ENCODE measurements at places on chromosomes 6 and 20. TPM values are rescaled to one million over a fixed set of nuclear protein-coding genes. Genes with fewer than 3 reads are reported as not detected.

CGAS gene
- 20.5 TPM for total RNA-seq

STXBP5 gene
- total RNA-seq = 21.1 TPM

MMP24OS gene
- 12.8 TPM for total RNA-seq

RRAGD gene
- total RNA-seq = 0.20 TPM

CEP250 gene
- 49.8 TPM for total RNA-seq

C6orf58 gene
- not detected for total RNA-seq

TGM3 gene
- not detected for total RNA-seq

NHLRC1 gene
- 2.1 TPM for total RNA-seq

OPRL1 gene
- 0.29 TPM for total RNA-seq

DACT2 gene
- total RNA-seq = not detected

EFCAB8 gene
- 0.10 TPM for total RNA-seq

Measured in RPMI7951 (cell line).